GM12864 (cell line): ENCODE measurements at places on chromosomes 11 and 22.

GRCh38 chr11:100855466-100856067 lies 168.5 kb downstream of the ARHGAP42 start:
- peak; percentile 7 for DNase-seq

DNA sequence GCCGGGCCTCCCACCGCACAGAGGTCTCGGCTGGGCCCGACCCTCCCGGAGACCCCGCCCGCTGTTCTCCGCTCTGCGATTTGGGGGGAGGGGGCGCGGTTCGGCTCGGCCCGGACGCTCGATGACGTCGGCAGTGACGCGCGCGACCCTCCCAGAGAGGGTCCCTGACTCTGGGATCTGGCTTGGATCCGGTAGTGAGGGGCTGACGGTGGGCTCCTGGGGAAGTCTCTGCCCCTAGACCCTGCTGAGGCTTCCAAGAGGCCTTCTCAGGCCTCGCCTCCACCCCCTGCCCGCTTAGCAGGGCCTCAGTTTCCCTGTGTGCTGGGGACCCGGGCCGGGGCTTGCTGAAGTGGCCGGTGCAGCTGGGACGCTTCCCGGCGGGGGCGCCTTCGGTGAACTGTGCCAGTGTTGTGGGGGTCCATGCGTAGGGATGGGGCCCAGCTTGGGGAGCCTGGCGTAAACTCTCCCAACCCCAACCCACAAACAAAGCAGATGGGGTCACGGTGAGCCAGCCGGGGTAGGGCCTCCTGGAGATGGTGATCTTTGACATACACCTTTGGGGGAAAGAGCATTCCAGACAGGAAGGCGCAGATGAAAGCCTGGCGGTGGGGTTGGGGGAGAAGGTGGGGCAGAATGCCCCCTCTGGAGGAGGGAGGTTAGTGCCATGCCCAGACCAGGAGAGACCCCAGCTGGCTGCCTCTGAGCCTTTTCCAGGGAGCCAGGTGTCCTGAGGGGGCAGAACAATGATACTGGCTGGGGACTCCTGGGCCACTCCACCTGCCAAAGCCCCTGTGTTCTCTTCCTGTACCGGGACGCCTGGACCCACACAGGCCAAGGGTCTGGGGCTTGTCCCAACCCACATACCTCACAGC lies 1.0 kb downstream of the B4GALNT4 start:
- DNase-seq = no peak

GRCh38 chr11:64846998-64847666 lies 2.7 kb upstream of the CDC42BPG start:
- DNase-seq = no peak

DNA sequence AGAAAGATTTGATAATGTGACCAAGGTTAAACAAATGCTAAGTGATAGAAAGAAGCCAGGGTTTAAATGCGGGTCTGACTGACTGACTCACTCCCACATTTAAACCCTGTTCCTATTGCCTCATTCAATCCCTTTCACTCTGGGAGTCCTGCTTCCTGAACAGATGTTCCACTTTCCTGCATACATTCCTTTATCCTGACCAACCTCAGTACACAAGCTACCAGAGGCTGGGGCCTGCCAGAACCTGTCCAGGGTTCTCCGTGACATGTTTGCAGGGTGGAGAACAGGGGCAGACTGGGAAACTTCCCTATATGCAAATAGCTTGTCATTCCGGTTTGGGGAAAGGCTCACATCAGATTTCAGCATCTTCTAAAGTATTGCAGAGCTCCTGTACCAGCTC lies 3.0 kb upstream of the ANKK1 start:
- no peak for DNase-seq

- no peak for DNase-seq
Measured at GRCh38 chr11:123301696-123302400, 106.8 kb upstream of the CLMP start.

GRCh38 chr11:2825261-2825888 lies 60.2 kb downstream of the CDKN1C start:
- no peak for DNase-seq

DNA sequence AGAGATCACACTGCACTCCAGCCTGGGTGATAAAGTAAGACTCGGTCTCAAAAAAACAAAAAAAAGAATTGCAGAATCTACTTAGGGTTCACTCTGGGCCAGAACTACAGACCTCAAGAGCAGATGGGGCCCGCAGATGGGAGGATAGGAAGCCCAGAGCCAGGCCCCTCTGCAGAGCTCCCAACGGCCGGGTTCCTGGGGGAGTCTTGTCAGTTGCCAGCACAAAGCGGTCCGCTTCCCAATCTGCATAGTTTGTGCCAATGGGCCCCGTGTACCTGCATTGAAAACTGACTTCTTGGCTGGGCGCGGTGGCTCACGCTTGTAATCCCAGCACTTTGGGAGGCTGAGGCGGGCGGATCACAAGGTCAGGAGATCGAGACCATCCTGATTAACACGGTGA lies 1.7 kb upstream of the CHID1 start:
- DNase-seq = no peak

DNA sequence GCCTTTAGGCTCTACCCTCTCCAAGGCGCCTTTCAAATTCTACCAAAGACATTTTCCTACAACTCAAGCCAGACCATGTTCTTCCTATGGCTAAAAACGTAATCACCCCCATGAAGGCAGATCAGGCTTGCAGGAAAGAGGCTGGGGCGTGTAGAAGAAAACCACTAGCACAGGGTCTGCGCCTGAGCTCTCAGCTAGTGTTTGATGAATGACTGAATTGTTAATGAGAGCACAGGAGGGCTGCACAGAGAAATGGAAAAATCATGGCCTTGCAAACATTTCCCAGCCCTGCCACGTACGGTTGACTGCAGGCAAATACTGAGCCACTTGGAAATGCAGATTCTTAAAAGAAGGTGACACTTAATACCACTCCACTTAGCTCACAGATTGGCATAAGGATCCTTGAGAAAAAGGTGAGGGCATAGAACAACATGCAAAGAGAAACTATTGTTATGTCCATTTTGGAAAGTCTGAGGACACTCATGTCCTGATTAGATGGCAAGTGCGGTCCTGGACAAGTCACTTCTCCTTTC lies 148.6 kb downstream of the NXPE2 start:
- no peak for DNase-seq

DNA sequence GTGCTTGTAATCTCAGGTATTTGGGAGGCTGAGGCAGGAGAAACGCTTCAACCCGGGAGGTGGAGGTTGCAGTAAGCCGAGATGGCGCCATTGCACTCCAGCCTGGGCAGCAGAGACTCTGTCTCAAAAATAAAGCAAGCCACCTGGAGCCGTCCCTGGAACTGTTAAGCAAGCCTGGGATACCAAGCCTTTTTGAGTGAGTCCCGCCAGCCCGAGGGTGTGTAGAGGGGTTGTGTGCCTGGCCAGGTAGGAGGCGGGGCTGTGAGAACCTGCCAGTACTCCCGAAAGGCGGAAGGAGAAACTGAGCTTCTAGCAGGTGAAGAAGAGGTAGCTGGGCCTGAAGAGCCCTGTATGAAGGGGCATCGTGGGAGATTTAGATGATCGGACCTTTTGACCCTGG lies 52.4 kb downstream of the TRIOBP start:
- DNase-seq = no peak

GRCh38 chr22:43910178-43910695 lies 13.4 kb upstream of the PNPLA3 start:
- no peak for DNase-seq

- no peak for DNase-seq
Measured at GRCh38 chr11:134562941-134563471, 151.0 kb upstream of the B3GAT1 start.

DNA sequence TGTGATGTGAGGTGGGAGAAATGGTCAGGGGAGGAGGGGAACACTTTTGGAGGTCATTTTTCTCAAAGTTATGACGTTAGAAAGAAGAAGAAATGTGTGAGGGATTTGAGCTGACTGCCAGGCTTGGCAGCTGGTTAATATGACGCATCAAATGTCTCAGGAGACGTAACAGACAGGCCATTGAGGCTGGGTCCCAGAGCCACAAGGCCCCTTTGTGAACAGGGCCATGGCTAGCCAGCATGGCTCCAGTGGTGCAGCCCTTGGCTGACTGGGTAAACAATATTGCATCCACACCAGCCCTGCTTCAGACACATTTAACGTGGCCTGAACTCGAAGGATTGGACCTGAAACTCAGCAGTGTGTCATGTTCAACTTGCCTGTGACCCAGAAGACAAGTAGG lies 34.3 kb downstream of the AMOTL1 start:
- no peak for DNase-seq

DNA sequence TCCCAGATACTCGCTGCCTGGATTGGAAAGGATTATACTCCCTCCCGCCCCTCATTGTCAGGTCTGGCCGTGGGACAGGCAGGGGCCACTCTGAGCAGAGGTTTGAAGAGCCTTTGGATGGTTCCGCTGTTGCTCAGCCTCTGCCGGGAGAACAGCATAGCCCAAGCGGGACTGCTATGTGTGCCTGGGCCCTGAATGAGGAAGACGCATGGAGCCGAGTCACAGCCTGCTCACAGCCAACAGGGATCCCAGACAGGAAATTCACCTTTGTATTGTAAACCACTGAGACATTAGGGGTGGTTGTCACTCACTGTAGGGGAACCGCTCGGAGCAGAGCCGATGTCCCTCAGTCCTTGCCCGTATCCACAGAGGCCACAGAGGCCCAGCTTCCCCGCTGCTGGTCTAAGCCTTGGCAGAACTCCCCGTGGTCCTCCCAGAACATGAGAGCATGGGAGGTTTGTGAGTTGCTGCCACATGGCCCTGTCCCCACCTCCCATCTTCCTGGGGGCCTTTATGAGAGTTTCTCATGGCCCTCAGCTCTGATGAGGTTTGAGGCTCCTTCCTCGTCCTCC lies 10.7 kb upstream of the FAM118A start:
- no peak for DNase-seq

DNA sequence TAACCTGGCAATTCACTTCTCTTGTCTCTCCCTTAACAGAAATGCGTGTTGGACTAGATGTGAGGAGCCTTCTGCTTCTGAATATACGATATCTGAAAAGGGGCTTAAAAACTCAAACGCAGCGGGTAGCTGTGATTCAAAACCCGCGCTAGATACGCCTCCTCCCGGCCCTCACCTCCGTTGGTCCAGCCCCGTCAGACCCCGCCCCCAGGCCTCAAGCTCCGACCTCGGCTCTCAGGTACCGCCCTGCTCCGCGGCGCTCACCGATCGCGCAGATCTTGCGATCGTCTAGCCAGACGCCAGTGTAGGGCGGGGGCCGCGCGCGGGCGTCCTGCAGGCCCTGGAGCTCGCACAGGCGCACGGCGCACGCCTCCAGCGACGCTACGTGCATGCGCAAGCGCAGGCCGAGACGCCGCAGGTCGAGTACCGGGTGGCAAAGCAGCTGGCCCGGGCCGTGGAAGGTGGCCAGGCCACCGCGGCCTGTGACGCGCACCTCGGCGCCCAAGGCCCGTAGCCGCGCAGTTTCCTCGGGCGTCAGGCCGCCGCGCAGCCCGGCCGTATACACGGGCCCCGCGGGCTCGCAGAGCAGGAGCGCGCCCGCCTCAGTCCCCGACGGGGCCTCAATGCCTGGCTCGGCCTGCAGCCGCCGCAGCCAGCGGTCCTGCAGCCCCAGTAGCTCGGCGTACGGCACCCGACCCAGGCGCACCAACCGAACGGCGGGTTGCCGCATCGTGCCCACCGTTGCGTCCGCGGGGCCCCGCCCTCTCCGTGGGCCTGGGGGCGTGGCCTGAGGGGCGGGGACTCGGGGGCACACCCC lies at the start of gene LIPT2:
Gene LIPT2, minus strand, starts transcription at position 751 of the 817 bp plus-strand sequence. Its CDS starts 21 bp downstream, at position 730.
- peak; percentile 95 for DNase-seq

GRCh38 chr11:293271-293851 lies 4.4 kb downstream of the PGGHG start:
- no peak for DNase-seq

GRCh38 chr11:106959386-106959785 lies 58.9 kb downstream of the GUCY1A2 start:
- no peak for DNase-seq

- no peak for DNase-seq
Measured at GRCh38 chr22:34842630-34843029, 223.3 kb upstream of the ISX start.

DNA sequence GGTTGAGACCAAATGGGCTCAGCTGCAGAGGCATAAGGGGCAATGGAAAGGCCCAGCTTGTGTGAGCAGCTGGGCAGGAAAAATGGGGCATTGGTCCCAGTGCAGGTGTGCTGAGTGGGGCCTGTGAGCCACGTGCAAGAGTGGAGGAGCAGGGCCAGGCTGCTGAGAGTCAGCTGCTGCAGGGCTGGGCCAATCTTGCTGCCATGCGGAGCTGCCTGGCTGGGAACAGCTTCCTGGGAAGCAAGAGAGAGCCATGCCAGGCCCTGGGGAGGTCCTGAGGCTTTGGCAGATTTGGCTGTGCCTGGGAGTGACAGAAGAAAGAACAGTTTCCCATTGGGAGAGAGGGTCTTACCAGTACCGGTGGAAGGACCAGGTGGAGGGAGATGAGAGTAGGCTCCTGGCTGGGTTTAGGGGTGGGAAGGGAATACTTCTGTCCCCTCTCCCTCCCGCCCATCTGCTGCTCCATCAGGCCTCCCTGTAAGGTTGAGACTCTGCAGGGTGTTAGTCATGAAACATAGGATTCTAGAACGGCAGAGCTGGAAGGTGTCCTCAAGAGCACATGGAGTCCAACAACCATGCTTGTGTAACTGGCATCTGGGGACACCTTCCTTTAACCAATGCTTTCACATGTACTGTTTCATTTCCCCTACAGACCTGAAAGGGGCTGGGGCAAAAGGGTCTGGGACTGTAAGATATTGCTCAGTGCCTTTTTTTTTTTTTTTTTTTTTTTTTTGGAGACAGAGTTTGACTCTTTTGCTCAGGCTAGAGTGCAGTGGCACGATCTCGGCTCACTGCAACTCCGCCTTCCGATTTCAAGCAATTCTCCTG lies 10.4 kb downstream of the SEPTIN3 start:
- peak; percentile 49 for DNase-seq
